ENCODE measurements at places on chromosomes 11 and 22.

GRCh38 chr22:27919942-27920755 lies 1.1 kb upstream of the PITPNB start:
- DNase-seq: peak; percentile 55

GRCh38 chr22:19285831-19286230 lies 5.7 kb downstream of the CLTCL1 start:
- no peak for DNase-seq

- DNase-seq: peak; percentile 11
These were observed 36.3 kb downstream of the MRE11 start for GRCh38 chr11:94457118-94458029.

DNA sequence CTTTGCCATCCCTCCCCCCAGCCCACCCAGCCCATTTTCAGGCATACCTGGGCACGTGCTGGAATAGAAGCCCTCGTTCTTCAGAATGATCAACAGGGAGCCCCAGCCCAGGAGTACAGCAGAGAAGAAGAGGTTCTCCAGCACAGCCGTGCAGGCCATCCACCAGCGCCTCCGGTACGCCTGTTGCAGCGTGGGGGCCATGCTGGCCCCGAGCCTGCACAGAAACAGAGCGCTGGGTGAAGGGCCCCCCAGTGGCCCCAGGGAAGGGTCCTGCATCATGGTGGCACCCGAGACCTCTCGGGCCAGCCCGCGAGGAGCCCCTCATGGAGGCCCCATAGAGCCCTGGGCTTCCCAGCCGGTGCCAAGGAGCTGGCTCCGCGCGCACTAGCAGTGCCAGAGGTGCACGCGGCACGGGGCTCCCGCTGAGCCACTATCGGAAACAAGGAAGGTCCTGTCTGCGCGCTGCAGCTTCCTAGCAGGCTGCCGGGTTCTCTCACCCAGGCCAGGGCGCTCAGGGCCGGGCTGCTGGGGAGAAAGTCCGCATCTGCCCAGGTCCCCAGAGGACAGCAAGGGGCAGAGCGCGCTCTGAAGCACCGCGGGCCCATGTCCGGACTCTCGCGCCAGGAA lies 1.5 kb downstream of the SLC43A1 start:
- DNase-seq: peak; percentile 45

DNA sequence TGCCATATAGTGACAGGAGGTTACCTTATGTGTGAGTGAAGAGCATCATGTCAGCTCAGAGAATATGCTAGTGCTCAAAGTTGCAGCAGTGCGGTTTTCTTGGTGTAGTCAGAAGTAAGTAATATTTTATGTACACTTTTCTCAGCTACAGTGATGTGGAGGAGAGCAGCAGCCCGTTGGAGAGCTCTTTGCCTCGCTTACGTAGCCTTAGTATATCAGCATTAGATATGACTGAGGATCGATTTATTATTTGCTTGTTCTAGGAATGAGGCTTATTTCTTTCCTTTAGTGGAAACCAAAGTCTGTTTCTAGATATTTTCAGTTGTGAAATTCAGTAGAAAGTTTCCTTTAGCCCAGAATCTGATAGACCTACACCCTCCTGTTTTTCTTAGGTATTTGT lies 63.6 kb downstream of the PPP2R1B start:
- no peak for DNase-seq

GRCh38 chr11:114857281-114857680 lies 179.0 kb downstream of the NXPE2 start:
- no peak for DNase-seq

DNA sequence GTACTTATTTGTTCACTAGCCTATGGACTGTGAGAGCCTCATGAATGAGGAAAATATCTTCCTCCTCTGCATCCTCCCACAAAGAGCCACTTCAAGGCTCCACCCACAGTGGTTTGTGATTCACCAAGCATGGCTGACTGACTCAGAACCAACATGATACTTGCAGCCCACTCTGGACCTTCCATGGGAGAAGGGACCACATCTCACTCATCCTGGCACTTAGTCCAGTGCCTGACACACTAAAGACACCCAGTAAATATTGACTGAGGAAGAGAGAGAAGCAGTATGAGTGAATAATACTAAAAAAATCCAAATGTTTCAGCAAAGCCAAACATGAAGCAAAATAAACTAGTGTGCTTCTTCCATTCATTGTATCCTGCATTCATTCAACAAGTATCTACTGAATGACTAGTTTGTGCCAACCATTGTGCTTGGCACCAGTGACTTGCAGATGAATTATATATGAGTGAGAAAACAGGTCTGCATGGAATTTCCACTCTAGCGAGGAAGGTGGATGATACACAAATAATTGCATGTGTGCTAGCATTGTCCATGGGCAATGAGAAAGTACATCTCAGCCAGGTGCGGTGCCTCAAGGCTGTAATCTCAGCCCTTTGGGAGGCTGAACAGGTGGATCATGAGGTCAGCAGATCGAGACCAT lies 54.9 kb upstream of the BLID start:
- peak; percentile 74 for DNase-seq

GRCh38 chr11:2382129-2382517 lies 5.0 kb downstream of the CD81 start:
- DNase-seq: no peak

DNA sequence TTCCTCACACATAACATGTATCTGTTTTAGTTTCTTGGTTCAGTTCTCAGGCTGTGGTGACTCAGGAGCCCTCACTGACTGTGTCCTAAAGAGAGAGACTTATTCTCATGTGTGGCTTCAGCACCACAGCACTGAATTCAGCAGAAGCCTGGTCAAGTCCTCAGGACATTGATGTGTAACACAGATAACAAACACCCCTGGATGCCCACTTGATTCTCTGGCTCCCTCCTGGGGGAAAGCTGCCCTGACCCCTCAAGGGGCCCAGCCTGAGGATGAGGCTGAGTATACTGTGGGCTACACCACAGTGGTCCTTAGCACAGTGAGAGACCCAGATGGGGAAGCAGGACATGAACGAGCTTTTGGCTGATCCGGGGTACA lies 87.2 kb upstream of the VPREB1 start:
- DNase-seq: no peak

- DNase-seq: no peak
These were observed 91.9 kb downstream of the CSTPP1 start for GRCh38 chr11:47028195-47029093.

- DNase-seq: no peak
These were observed 175.5 kb downstream of the MN1 start for GRCh38 chr22:27625769-27626674.

DNA sequence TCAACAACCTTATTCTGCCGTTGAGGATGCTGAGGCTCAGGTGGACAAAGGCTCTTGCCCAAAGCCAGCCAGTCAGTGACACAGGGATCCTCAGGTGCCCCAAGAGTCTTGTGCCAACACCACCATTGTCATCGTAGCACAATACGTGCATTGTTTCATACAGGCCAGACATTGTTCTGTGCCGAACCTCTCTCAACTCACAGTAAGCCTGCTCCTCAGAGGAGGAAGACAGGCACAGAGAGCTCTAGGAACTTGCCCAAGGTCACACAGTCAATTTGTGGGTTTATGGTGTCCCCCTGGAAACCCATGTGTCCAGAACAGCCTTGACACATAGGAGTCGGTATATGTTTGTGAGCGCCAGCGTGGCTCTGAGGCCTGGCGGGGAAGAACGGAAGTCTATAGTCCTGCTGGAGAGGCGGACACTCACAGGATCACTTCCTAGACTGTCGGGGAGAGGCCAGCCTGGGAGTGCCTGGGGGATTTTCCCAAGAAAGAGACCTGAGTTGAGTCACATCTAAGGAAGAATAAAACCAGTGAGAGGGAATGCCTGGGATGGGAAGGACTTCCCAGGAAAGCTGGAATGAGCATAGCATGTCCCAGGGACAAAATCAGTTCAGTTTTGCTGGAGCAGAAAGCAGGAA lies 20.2 kb downstream of the LIF start:
- DNase-seq: peak; percentile 62

- DNase-seq: peak; percentile 84
These were observed 5.1 kb upstream of the P2RX6 start for GRCh38 chr22:21009638-21010425.

GRCh38 chr11:35363854-35364780 lies 55.2 kb downstream of the SLC1A2 start:
- peak; percentile 94 for DNase-seq

GRCh38 chr11:92662601-92663360 lies 306.7 kb upstream of the MTNR1B start:
- no peak for DNase-seq

GRCh38 chr11:20541503-20541902 lies 57.9 kb upstream of the SLC6A5 start:
- no peak for DNase-seq

Data from astrocyte of the hippocampus (primary cell).